Esophagus squamous epithelium (tissue), 5 donors: ENCODE measurements at places on chromosomes 12 and 14. TPM values are rescaled to one million over a fixed set of nuclear protein-coding genes. Genes with fewer than 3 reads are reported as not detected.

Gene OTUB2
- 10.3 TPM for total RNA-seq

Gene CD163L1
- total RNA-seq: 2.8 TPM

GRCh38 chr14:53954551-53955228 lies 1.9 kb downstream of the BMP4 start:
- no peak for DNase-seq

DNA sequence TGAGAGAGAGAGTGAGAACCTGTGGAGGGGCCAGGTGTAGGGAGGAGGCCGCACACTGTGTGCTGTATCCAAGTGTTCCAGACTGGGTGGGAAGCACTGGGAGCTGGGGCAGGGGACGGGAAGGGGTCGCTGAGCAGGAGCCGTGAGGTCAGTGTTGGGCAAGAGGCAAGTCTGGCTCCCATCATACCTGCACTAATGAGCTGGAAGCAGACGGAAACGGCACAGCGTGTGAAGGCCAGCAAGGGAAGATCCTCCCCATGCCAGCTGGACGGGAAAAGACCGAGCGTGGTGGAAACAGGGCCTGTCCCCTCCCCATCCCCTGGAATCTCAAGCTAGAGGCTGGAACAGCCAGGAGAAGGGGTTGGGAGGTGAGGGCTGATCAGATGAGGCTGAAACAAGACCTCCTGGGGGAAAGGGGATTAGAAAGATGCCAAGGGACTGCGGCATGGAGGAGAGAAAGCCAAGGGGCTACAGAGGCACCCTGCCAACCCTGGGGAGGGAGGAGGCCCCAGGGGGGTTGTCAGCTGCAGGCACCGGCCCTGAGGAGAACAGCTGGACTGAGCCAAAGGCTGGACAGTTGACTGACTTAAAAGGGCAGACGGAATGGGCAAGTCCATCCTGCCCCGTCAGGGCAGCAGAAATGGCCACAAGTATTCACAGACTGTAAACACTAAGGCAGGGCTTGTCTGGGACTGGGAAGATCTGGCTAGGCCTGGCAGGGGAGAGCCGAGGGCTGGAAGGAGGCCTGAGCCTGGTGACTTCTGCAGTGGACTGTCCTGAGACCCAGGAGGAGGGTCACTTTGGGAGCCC lies 19.0 kb upstream of the LTBP2 start:
- no peak for DNase-seq

Gene PGF
- total RNA-seq: 3.4 TPM

DNA sequence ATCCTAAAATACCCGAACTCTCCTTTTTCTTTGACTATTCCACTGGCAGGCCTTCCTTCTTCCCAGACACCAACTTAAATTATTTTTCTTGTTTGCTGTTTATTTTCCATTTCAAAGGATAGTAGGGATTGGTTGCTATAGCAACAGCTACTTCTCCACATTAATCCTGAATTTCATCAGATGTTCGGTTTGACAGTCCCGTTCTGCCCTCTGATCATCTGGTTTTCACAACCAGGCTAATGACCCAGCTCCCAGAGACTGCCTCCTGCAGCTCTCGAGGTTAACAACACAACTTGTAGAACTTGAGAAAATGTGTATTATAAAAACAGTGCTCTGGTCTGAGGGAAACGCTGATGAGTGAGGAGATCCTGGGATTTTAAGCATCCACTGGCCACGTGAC lies 45.5 kb downstream of the NUAK1 start:
- no peak for DNase-seq

Gene AQP6
- total RNA-seq: not detected

GRCh38 chr14:58668848-58669480 lies 31.2 kb downstream of the DACT1 start:
- DNase-seq: no peak

Gene SLC24A4
- 0.26 TPM for total RNA-seq

DNA sequence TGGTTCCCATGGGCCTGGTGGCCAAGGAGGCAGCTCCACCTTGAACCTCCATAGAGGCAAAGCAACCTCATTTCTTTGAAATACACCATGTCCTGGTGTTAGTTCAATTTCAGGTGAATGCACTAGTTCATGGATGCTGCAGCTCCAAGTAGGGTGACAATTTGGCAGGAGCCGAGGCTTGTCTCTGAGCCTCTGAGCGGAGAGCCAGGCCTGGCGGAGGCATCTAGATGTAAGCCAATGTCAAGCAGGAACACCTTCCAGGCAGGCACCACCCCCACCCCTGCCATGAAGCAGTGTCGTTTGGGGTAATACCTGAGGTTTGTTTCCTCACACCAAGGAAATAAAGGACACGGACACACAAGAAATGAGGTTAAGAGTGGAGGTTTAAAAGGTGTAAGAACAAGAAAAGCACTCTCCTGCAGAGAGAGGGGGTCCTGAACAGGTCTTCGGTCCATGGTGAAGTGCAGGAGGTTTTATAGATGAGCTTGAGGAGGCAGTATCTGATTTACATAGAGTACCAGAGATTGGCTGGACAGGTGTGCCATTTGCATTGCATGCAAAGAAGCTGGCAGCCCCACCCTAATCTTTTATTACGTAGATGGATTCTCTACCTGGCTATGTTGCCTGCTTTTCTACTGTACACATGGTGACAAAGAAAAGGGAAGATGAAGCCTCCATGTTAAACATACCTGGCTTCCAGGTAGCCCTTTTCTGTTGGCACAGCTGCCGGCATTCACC lies 60.3 kb downstream of the RIN3 start:
- DNase-seq: no peak

GRCh38 chr14:71563492-71564153 lies 368.6 kb upstream of the RGS6 start:
- no peak for DNase-seq

GRCh38 chr12:10384191-10384590 lies 5.7 kb downstream of the KLRK1 start:
- no peak for DNase-seq

DNA sequence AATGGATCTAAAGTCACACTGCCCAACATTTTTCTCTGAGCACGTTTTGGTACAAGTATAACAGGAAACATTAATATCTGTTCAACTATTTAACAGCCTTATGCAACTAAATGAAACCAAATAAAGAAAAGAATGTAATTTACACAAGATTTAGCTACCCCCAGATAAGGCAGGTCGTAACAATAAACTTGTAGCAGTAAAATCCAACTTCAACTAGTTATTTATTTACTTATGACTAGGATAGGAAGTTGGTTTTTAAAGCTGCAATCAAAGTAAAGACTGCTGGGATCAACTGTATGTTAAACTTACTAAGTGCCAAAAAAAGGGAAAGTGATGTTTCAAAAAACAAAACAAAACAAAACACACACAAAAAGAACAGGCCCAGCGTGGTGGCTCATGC lies 30.9 kb downstream of the FERMT2 start:
- DNase-seq: no peak
